ENCODE measurements at places on chromosomes 12 and 14. TPM values are rescaled to one million over a fixed set of nuclear protein-coding genes. Genes with fewer than 3 reads are reported as not detected.

WDR89 gene
- total RNA-seq: 10.6 TPM

TMEM132C gene
- total RNA-seq: not detected

- no peak for DNase-seq
These were observed 40.4 kb downstream of the SFSWAP start for GRCh38 chr12:131751335-131751734.

DNA sequence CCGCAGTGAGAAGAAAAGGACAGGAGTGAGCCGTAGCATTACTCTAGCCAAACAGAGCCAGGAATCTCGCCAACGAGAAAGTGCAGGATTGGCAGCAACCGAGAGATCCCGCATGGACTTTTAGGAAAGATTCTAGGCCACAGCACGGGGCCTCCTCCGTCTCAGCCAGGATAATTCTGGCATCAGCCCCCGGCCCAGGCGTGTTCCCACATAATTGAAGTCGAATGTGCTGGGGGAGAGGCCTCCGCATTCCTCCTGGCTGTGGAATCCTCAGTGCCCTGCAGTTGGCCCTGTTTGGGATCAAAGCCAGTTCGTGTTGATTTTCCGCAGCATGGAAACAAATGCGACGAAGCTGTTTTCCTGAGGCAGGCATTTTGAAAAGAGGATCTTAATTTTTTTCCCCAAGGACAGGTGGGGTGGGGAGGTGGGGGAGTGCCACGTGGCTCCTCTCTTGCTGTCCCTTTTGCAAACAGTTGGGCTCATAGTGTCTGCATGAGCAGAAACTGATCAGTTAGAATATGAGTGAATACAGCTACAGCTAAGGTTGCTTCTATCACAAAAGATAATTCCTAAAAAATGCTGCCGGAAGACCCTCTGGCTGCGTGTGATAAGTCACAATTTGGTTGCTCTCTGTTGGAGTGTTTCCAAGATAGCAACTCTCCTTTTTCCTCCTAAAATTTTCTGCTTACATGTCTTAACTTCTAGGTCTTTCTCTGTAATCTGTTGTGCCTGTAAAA lies 37.3 kb upstream of the ATXN2 start:
- peak; percentile 25 for DNase-seq

GRCh38 chr14:71142375-71143038 lies 235.2 kb downstream of the PCNX1 start:
- DNase-seq: no peak

DNA sequence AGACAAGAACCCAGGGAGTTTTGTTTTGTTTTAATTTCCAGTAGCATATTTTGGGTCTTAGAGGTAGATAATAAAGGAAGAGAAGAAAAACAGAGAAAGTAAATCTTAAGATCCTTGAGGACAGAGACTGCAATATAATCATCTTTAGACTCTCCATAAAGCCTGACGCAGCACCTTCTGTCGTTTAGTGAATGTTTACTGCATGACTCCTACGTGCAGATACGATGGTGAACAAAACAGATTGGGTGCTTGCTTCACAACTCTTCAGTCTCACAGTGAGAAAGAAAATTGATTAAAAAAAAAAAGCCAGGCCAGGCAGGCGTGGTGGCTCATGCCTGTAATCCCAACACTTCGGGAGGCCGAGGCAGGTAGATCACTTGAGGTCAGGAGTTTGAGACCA lies 86.9 kb downstream of the STON2 start:
- no peak for DNase-seq

GRCh38 chr14:70448633-70449340 lies 3.2 kb upstream of the ADAM21 start:
- DNase-seq: peak; percentile 83

All from dermis microvascular lymphatic vessel endothelial cell (primary cell).